ENCODE measurements at places on chromosomes 1 and 21. TPM values are rescaled to one million over a fixed set of nuclear protein-coding genes. Genes with fewer than 3 reads are reported as not detected.

DNA sequence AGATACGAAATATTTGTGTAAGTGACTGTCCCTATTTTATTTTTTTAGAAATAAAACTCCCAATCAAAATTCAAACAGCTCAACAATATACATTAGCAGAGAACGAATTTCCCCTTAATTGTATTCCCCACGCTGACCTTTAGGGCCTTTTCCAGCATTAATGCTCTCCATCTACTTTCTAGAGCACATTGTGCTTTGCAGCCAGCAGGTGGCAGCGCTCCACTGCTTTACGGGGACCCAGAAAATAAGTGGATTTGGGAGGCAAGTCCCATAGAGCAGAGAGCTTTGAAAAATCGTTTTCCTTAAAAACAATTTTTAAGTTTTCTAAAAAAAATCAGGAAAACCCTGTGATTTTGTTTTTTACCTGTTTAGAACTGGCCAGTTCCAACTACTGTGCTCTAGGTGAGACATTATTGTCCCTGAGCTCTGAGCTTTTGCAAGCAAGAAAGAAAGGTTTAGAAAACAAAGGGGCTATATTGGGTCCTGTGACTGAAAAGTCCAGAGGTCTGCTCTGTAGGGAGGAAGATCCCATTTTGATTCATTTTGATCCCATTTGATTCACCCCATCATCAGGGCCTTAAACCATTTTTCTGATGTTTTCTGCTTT is 144.4 kb upstream of the ZNF644 start:
- no peaks in the 10 kb centered on the region for H3K27me3 ChIP-seq
- H3K27ac ChIP-seq, result no peak overlapping the region
- DNase-seq, result peak; percentile 55
- no peak overlapping the region for H3K4me3 ChIP-seq

DNA sequence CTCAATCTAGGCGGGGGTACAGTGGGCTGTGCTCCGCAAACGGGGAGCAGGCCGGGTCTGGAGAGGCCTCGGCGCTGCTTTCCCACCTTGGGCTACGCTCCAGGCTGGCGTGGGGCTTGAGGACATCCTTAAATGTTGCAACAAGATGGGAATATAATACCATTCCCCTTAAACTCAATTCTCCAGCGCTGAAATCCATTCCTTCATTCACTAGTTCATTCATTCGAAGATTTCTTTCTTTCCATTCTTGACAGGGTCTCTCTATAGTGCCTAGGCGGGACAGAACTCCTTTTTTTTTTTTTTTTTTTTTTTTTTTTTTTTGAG is 261 bp upstream of the DPM3 start:
- H3K27me3 ChIP-seq, result peaks cover 7% of the 10 kb centered on the region
- H3K4me3 ChIP-seq, result peak overlapping the region; percentile 97
- no peak for DNase-seq
- peaks cover 33% of the 10 kb centered on the region for H3K4me1 ChIP-seq

DNA sequence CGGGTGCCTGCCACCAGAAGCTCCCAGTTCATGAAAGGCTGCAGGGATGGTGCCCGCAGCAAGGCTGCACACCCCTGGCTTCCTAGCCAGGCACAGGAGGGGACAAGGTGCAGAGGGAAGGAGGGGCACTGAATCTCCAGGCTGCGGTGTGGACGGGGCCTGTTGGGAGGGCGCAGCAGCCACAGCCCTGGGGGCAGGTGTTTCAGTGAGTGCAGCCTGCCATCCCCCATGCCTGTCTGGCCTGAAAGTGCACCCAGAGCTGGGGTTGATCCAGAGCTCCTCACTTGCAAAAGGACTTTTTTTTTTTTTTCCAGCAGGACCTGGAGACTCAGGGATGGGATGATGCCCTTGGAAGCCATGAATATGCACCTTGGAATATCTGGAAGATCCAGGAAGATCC is 153.7 kb upstream of the C1orf174 start:
- peaks cover 4% of the 10 kb centered on the region for H3K27me3 ChIP-seq
- no peak overlapping the region for H3K27ac ChIP-seq
- no peaks in the 10 kb centered on the region for H3K4me1 ChIP-seq
- no peaks in the 10 kb centered on the region for H3K36me3 ChIP-seq

- peaks cover 1% of the 10 kb centered on the region for H3K27me3 ChIP-seq
- no peaks in the 10 kb centered on the region for H3K36me3 ChIP-seq
- no peak for DNase-seq
- H3K27ac ChIP-seq, result peak overlapping the region; percentile 74
- no peak overlapping the region for H3K4me3 ChIP-seq
Observed at GRCh38 chr1:64006276-64007051, 197.0 kb upstream of the UBE2U start.

PPFIA4 gene
- 4.0 TPM for total RNA-seq

GRCh38 chr1:197910120-197910991 is 6.8 kb upstream of the LHX9 start:
- H3K36me3 ChIP-seq, result peaks cover 5% of the 10 kb centered on the region
- peaks cover 50% of the 10 kb centered on the region for H3K4me1 ChIP-seq
- peak overlapping the region; percentile 40 for H3K4me3 ChIP-seq
- peaks cover 48% of the 10 kb centered on the region for H3K27me3 ChIP-seq

- no peaks in the 10 kb centered on the region for H3K27me3 ChIP-seq
- H3K4me3 ChIP-seq, result no peak overlapping the region
Observed at GRCh38 chr1:155645648-155646047, 35.6 kb downstream of the MSTO1 start.

LRRC3 gene
- 9.1 TPM for total RNA-seq

- DNase-seq, result no peak
- H3K36me3 ChIP-seq, result peaks cover 43% of the 10 kb centered on the region
- H3K4me3 ChIP-seq, result peak overlapping the region; percentile 15
- no peak overlapping the region for H3K27ac ChIP-seq
- H3K4me1 ChIP-seq, result peaks cover 12% of the 10 kb centered on the region
Observed at GRCh38 chr21:42733874-42734273, 80.5 kb downstream of the PDE9A start.

- peak; percentile 13 for DNase-seq
- H3K4me3 ChIP-seq, result no peak overlapping the region
- peaks cover 11% of the 10 kb centered on the region for H3K27me3 ChIP-seq
- no peak overlapping the region for H3K27ac ChIP-seq
- peaks cover 19% of the 10 kb centered on the region for H3K4me1 ChIP-seq
- H3K36me3 ChIP-seq, result peaks cover 4% of the 10 kb centered on the region
Observed at GRCh38 chr1:28640766-28641165, 2.1 kb downstream of the TAF12 start.

DNA sequence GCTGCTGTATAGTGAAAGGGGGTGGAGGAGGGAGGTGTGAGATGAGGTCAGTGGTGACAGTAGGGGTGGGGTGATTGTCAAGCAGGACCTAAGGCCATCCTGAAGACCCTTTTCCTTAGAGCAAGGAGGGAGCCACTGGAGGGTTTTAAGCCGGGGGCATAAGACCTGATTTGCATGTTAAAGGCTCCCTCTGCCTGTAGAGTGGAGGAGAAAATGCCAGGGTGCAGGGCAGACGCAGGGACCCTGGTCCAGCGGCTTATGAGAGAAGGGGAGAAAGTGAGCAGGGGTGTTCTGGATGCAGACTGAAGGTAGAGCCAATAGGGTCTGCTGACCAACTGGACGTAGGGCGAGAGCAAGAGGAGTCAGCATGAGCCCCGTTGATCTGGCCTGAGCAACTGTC is 154.1 kb downstream of the TRABD2B start:
- no peak overlapping the region for H3K4me3 ChIP-seq
- H3K36me3 ChIP-seq, result no peaks in the 10 kb centered on the region
- peaks cover 6% of the 10 kb centered on the region for H3K4me1 ChIP-seq
- H3K27ac ChIP-seq, result no peak overlapping the region

GRCh38 chr1:63721531-63722189 is 52.2 kb upstream of the ROR1 start:
- H3K27me3 ChIP-seq, result peaks cover 2% of the 10 kb centered on the region
- no peak overlapping the region for H3K27ac ChIP-seq
- H3K4me3 ChIP-seq, result no peak overlapping the region
- no peak for DNase-seq
- H3K4me1 ChIP-seq, result peaks cover 6% of the 10 kb centered on the region

DNA sequence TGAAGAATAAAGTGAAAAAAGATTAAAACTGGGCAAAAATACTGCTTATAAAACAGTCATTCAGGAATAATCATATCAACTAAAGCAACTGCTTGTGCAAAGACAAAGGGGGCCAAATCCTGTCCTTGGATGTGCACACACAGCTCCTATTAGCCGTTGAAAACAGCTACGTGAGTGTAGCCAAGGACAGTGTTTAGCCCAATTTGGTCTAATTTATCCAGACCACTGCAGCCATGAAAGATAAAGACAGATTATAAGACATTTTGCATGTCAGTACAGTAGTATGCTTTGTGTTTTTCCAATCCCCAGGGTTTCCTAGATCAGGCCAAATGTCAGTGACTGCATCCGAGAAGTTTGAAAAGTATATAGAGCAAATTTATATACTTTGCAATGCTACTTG is 146.3 kb upstream of the PKN2 start:
- no peak overlapping the region for H3K27ac ChIP-seq
- H3K4me3 ChIP-seq, result no peak overlapping the region
- no peaks in the 10 kb centered on the region for H3K4me1 ChIP-seq
- no peaks in the 10 kb centered on the region for H3K36me3 ChIP-seq
- no peak for DNase-seq

NCAM2 gene
- 0.64 TPM for total RNA-seq

DNA sequence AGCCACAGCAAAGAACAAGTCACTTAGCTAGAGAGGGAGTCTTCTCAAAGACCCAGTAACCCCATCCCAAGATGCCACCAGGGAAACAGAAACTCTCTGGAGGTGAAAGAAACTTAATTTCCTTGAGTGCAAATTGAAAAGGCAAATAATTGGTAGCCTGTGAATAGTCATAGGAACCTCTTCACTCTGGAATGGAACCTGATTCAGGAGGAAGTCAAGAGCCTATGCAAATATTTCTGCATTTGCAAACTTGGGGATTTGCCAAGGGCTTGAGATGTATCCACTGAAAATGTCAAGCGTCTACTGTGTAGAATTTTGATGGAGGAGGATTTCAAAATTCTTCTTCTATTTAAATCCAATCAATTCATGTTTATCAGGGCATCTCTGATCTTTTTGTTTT is 5.7 kb downstream of the HIVEP3 start:
- H3K27me3 ChIP-seq, result peaks cover 1% of the 10 kb centered on the region
- H3K4me1 ChIP-seq, result peaks cover 17% of the 10 kb centered on the region

C4BPB gene
- total RNA-seq, result 6.6 TPM

DNA sequence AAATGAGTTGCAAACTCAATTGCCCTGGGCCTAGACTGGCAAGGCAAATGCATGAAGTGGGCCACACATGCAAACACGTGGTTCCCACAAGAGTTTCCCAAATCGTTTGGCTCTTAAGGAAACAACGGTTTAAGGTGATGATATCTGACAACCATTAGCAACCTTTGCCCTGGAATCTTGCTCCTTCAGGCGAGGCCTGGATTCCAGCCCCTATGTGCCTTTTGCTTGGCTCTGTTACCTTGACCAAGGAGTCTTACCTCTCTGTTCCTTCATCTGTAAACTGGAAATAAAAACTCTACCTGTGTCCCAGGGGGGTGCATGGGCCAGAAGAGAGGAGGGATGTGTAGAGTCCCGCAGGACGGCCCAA is 72.1 kb upstream of the CASZ1 start:
- no peak for DNase-seq
- peaks cover 3% of the 10 kb centered on the region for H3K4me1 ChIP-seq
- H3K4me3 ChIP-seq, result no peak overlapping the region
- no peaks in the 10 kb centered on the region for H3K36me3 ChIP-seq
- no peak overlapping the region for H3K27ac ChIP-seq
- H3K27me3 ChIP-seq, result peaks cover 14% of the 10 kb centered on the region

GRCh38 chr1:107776900-107777663 is 187.9 kb downstream of the VAV3 start:
- DNase-seq, result no peak
- peaks cover 4% of the 10 kb centered on the region for H3K27me3 ChIP-seq
- H3K36me3 ChIP-seq, result peaks cover 13% of the 10 kb centered on the region
- no peak overlapping the region for H3K27ac ChIP-seq

DNALI1 gene
- 13.0 TPM for total RNA-seq

GRCh38 chr1:167185974-167186657 is 34.6 kb upstream of the POU2F1 start:
- no peaks in the 10 kb centered on the region for H3K4me1 ChIP-seq
- H3K4me3 ChIP-seq, result no peak overlapping the region
- H3K36me3 ChIP-seq, result no peaks in the 10 kb centered on the region
- no peak overlapping the region for H3K27ac ChIP-seq
- H3K27me3 ChIP-seq, result peaks cover 3% of the 10 kb centered on the region

FCRL2 gene
- not detected for total RNA-seq

DNA sequence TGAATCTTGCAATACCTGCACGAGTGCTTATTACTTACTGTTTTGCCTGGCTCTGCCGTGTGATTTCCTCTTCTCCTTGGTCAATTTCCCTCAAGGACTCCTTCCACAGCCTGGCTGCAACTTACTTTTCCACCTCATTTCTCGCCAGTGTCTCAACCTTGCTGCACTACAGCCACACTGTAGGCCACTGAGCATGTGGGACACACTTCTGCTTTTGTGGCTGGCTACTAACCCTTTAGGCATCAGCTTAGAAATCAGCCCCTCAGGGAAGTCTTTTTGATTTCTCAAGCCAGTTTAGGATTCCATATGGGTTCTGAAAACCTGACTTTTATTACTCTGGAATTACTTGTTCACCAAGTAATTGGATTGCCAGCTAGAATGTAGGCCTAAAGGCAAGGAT is 5.2 kb upstream of the DMRTB1 start:
- no peak for DNase-seq
- no peaks in the 10 kb centered on the region for H3K27me3 ChIP-seq
- no peak overlapping the region for H3K4me3 ChIP-seq
- no peaks in the 10 kb centered on the region for H3K36me3 ChIP-seq

HUNK gene
- total RNA-seq, result 19.3 TPM

DNA sequence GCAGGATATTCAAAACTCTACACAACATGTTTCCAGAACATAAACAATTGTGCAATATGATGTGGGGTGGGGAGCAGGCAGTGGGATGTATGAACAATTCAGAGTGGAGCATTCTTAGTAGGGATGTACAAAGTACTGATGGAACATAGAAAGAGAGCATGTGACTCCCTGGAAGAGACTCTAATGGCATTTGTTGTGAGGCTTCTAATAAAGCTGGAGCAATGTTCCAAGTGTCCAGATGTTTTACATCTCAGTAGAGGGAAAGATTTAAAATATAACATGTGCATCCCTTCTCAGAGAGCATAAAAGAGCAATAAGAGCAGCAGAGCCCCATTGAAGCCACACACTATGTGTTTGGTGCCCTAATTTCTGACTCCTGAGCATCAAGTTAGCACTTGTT is 116.5 kb downstream of the BRINP2 start:
- no peak for DNase-seq
- no peaks in the 10 kb centered on the region for H3K36me3 ChIP-seq
- peaks cover 7% of the 10 kb centered on the region for H3K27me3 ChIP-seq
- no peak overlapping the region for H3K4me3 ChIP-seq
- no peak overlapping the region for H3K27ac ChIP-seq
- H3K4me1 ChIP-seq, result peaks cover 28% of the 10 kb centered on the region

GRCh38 chr1:246843876-246844275 is 87.9 kb downstream of the AHCTF1 start:
- H3K27ac ChIP-seq, result no peak overlapping the region
- no peaks in the 10 kb centered on the region for H3K27me3 ChIP-seq
- H3K36me3 ChIP-seq, result peaks cover 14% of the 10 kb centered on the region
- H3K4me3 ChIP-seq, result no peak overlapping the region
- no peaks in the 10 kb centered on the region for H3K4me1 ChIP-seq

GRCh38 chr21:41848958-41849580 is 30.1 kb downstream of the PRDM15 start:
- peaks cover 3% of the 10 kb centered on the region for H3K27me3 ChIP-seq
- no peak overlapping the region for H3K4me3 ChIP-seq
- H3K4me1 ChIP-seq, result peaks cover under 1% of the 10 kb centered on the region
- DNase-seq, result no peak
- H3K36me3 ChIP-seq, result peaks cover 2% of the 10 kb centered on the region

GRCh38 chr1:233936842-233937241 is 32.4 kb downstream of the SLC35F3 start:
- H3K27ac ChIP-seq, result no peak overlapping the region
- no peak overlapping the region for H3K4me3 ChIP-seq
- no peaks in the 10 kb centered on the region for H3K36me3 ChIP-seq
- no peak for DNase-seq
- H3K4me1 ChIP-seq, result peaks cover 6% of the 10 kb centered on the region
- H3K27me3 ChIP-seq, result peaks cover 3% of the 10 kb centered on the region
